Kidney tubule cell (primary cell): ENCODE measurements at places on chromosomes 5 and 9.
A peak's percentile ranks its signal among the peaks of the same experiment; 100 is the strongest.

DNA sequence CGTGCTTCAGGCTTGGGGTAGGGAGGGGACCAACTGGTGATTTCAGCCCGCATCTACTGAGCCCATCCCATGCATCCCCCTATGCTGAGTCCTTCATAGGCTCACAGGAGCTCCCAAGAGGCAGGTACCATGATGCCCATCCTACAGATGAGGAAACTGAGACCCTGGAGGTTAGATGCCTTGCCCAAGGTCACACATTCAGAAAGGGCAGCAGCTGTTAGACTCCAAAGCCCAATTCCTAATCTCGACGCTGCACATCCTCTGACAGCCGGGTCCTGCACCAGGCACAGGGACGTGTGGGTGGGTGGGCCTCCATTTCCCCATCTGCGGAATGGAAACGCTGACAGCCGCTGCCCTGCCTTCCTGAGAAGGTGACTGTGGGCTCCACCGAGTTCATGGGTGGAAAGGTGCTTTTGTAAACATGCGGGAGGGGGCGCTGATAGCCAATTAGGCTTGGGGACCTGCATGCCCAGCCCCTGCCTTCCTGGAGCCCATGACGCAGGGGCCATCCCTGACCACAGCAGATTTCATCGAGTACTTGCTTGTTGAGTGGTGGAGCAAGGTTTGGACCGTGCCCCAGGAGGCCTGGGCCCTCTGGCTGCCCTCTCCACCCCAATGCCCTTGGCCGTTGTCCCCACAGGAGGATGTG lies 2.2 kb downstream of the DNM1 start:
- no peak for DNase-seq

- DNase-seq = no peak
Observed at GRCh38 chr5:90480699-90481098, 6.0 kb downstream of the POLR3G start.

DNA sequence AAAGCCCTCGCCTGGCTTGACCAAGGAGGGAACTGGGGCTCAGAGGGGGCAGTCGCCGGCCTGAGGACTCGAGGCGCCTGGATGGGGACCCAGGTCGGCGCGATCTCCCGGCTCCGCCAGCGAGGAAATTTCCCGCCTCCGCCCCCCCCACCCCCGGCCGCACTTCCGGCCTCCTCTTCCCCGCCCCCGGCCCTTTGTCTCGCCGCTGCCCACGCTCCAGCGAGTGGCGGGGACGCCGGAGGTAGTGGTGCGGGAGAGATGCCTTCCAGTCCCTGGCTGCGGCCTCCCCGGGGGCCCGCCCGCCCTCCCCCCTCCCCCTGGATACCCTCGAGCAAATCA lies 448 bp upstream of the GPRIN1 start:
- no peak for DNase-seq

DNA sequence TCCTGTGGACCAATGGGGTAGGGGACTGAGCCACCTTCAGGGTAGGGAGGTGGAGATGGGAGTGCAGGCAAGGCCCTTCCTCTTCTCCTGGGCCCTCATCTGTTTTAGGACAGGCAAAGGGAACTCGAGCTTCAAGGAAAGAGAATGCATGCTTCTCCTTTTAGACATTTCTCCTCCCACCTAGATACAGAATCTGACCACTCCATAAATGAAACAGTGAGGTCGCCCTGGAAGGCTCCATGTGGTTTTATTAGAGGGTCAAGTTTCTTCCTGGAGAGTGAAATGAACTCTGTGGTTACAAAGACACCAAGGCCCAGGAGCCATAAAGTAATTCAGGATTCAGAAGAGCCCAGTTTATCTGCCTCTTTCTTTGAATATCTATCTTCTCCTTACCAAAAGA lies 14.9 kb downstream of the LHFPL2 start:
- peak; percentile 46 for DNase-seq

GRCh38 chr9:9631284-9631683 lies 981.5 kb downstream of the PTPRD start:
- DNase-seq = no peak

DNA sequence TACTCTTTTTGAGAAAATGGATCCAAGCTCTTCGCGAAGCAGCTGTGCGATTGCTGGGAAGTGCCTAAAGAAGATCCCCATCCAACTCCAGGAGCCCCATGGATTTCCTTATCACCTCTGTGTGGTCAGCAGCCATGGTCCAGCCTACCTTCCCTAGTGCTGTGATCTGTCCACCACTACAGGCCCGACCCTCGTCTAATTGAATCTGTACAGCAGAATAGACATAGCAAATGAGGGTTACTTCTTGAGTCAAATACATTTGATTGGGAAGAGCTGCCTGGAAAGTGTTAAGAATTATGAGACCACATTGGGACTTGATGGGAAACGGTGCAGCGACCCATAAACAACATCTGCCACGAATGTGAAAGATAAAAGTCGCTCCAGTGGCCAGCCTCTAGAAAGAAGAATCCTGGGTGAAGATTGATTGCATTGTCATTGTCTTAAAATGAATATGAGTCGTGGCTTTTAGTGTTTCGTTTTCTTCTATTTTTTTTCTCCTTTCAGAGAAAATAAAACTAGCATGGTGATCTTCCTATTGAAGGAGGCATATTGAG lies 118.4 kb downstream of the PAM start:
- DNase-seq = no peak

DNA sequence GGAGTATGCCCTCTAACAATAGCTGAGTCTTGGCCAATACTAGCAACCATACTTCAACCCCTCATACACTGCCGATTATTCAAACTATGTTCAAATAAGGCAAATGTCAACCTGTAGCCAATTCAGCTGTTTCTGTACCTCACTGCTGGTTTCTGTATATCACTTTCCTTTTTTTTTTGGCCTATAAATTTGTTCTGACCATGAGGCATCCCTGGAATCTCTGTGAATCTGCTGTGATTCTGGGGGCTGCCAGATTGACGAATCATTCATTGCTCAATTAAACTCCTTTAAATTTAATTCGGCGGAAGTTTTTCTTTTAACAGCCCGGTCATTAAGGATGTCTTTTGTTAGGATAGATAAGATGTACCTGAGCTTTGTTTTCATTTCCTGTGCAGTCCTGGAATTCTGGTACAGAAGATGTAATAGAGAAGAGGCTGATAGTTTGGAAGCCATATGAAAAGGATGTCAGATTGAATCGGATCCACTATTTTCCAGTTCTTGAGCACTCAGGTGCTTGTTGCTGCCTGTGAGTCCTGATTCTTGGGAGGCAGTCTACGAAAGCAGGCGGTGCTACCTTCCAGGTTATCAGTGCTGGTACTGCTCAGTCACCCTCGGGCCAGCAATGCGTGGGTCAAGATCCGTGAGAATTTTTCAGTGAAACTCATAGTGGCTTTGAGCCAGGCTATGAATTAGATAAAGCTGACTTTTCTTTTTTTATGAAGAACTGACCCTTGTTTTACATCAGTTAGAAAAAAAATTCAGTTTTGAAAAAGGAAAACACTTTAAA lies 106.2 kb upstream of the TUT7 start:
- DNase-seq = no peak

DNA sequence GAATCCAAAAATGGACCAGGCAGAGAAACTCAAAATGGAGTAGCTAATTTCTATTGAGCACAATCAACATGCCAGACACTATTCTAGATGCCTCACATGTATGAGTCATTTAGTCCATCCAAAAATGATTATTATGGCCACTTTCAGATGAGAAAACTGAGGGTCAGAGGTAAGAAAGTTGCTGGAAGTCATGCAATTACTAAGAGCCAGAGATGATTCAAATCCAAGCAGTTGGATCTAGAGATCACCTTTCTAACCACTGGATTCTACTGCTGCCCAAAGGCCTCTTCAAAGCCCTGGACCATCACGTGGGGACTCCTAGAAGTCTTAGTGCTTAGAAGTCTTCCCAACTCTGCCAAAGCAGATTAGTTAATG lies 51.8 kb upstream of the HMHB1 start:
- no peak for DNase-seq

DNA sequence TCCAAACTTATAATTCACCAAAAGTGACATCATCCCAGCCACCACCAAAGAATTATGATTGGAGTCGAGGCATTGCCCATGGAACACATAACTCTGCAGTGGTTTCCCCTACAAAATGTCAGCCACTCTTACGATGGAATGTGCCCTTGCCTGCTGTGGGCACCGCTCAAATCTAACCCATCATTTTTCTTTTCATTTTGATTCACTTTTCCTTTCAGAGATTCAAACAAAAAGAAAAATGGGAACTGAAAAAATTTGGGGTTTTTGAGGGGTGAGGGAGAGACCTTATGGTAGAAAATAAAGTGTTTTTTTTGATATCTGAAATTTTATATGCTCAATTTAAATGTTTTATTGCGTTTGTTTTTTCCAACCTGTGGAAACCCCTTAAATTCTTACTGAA lies 28.1 kb downstream of the SMARCA2 start:
- peak; percentile 25 for DNase-seq

DNA sequence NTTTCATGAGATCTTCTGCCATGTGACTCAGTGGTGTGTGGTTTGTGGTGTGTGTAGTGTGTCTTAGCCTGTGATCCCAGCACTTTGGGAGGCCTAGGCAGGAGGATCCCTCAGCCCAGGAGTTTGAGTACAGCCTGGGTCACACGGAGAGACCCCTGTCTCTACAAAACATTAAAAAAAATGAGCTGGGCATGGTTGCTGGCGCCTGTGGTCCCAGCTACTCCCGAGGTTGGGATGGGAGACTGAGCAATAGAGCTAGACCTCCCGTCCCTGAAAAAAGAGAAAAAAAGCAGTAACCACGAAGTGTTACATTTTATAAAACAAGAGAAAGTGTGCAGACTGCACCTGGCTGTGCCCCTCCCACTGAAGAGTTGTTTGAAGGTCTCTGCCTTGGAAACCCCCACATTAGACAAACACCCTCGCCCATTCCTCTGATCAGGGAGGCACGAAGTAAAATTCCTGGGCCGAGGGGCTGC lies 21.2 kb upstream of the RNU6ATAC start:
- no peak for DNase-seq

GRCh38 chr9:108439947-108440346 lies 415.8 kb downstream of the ACTL7B start:
- DNase-seq = peak; percentile 56

- peak; percentile 93 for DNase-seq
Observed at GRCh38 chr5:159456722-159457465, 126.6 kb upstream of the IL12B start.

DNA sequence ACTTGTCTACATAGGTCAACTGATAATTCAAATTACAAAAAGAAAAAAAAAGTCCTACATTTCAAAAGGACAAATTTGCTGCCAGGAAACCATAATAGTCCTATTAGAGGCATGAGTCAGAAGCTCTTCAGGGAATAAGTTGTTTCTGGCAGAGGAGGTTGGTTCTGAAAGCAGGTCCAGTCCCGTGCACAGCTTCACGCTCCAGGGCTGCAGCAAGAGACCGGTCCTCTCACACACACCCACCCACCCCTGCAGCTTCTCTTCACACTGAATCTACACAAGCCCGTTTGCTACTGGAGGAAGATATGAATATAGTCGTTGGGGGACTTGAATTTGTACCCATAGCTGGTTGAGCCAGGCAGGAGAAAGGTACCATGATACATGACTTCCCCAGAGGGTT lies 36.9 kb upstream of the SLC1A3 start:
- no peak for DNase-seq

- DNase-seq = peak; percentile 96
Observed at GRCh38 chr5:140220032-140220697, 45.2 kb downstream of the CYSTM1 start.

DNA sequence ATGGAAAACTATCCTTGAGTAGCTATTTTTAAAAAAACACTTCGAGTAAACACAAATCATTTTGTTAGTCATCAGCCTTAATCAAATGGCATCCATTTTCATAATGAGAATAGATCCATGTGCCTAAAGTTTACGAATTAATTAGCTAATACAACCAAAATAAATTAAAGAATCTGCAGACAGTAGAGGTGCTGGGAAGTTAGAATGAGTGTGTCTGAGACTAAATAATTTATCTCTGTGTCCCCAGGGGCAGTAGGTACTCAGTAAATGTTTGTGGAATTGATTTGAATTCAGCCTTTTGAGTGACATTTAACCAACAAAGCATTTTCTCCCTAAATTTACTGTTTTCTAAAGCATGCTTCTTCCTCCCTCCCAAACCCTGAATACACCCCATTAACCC lies 18.6 kb downstream of the TNFSF15 start:
- no peak for DNase-seq

DNA sequence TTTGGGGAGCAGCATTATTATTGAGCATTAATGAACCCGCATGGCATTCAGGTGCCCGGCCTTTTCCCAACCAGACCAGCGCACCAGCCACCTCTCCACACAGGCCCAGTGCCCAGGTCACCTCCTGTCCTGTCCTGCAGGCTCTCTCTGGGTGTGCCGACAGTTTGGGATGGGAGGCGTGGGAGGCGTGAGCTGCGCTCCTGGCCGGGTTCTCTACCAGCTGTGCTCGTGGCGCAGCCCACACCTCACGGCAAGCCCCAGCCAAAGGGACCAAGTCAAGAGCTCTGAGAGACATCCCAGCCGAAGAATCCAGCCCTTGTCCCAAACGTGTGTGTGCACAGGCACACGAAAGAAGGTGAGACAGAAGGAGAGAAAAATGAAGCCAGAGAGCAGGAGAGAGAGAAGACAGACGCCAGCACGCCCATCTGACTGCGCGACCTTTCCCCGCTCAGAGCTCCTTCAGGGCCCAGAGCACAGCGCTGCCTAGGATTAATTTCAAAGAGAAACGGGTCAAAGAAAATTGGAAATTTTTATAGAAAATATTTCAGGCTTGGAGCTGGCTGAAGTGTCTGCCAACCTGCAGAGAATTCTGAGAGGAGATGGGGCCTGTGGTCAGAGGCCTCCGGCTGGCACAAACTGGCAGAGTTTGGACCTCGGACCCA lies 81.7 kb downstream of the ADAMTS2 start:
- no peak for DNase-seq

DNA sequence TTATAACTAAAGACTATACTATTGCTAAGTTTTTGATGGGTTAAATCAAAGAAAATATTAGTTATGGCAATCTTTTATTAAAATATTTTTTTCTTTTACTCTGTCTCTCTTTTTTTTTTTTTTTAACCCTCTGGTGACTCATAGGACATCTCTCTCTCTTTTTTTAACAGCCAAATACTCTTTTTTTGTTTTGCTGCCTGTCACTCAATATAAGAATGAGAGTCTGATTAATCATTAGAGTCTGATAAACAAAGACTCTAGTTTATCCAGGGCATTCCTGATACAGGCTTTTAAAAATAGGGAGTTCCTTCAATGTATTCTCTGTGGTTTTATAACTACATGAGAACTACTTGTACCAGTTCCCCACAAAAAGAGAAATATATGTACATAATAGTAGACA lies 77.3 kb downstream of the SLC38A9 start:
- DNase-seq = peak; percentile 29

DNA sequence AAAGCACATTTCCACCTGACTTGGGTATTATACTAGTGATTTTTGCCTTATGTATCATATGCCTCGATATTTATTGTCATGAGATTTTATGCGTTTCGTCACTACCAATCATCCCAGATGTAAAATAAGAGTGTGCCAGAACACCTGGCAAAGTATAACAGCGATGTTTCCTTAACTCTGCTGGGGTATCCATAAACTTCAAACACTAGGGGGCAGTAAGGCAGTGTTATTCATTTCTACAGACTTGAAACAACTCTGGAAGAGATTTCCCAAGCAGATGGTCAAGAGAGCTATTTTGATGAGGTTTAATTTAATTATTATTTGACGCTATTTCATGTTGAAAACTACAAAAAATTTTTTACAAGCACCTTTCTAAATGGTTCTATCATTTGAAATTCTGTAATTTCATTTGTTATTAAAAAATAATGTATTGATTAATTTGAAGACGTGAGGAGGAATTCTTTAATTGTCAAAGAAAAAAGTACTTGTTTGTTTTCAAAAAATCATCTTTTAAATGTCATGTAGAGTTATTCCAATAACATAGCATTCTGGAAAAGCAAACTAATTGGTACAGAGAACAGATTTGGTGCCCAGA lies 388.5 kb upstream of the CTNND2 start:
- DNase-seq = peak; percentile 4
